H1 (cell line): ENCODE measurements at places on chromosomes 7 and 10. TPM values are rescaled to one million over a fixed set of nuclear protein-coding genes. Genes with fewer than 3 reads are reported as not detected.

WDFY4 gene
- polyA plus RNA-seq, result not detected in 2 replicates

WAPL gene
- polyA plus RNA-seq, result 7.3 and 12.8 TPM in 2 replicates

FOXI2 gene
- polyA plus RNA-seq, result 1.0 and 1.9 TPM in 2 replicates

GHITM gene
- polyA plus RNA-seq, result 55.0 and 86.2 TPM in 2 replicates

LRIT1 gene
- 0.03 and 0.09 TPM in 2 replicates for polyA plus RNA-seq

ASB10 gene
- polyA plus RNA-seq, result not detected in 2 replicates
